ENCODE measurements at places on chromosomes 12 and 14. TPM values are rescaled to one million over a fixed set of nuclear protein-coding genes. Genes with fewer than 3 reads are reported as not detected.

- peak; percentile 36 for DNase-seq
Observed at GRCh38 chr12:111753144-111753881, 13.4 kb upstream of the ALDH2 start.

DNA sequence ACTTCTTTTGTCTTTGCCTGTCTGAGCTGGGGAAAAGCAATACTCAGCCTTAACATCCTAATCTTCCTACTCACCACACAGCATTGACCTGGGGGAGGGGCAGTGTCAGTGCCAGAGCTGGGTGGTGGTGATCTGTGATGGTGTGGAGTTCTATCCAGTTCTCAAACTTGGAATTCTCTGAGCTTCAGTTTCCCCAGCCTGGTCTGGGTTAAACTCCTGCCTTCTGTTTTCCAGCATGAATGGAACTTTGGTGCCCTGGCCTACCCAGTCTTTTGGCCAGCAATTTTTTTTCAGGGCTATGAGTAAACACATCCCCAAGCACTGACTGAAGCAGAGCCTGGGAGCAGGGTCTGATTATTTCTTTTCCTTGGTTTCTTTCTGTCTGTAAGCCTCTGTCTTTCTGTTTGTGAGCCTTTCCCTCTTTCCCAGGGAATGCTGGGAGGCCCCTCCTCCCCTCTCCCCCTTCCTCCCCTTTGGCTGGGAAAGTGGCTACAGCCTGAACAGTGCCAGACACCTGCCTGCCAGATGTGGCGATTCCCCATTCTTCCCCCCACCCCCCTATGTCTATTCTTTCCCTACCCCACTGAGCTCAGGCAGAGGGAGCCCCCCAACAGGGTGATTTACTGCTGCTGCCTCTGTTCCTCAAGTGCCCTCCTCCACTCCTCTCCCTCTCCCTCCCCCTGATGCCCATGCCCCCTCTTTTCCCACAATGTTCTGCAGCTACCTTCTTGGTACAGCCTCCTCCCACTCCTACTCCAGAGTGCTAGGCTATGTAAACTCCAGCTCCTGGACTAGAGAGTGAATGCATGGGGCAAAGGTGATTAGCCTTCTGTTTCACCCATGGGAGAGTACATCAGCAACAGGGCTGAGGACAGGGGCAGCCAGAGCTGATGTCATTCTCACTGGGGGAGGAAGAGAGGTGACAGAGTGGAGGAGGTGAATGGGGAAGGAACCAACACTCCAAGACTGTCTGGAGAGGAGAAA lies 11.1 kb downstream of the GPR84 start:
- DNase-seq = no peak

DNA sequence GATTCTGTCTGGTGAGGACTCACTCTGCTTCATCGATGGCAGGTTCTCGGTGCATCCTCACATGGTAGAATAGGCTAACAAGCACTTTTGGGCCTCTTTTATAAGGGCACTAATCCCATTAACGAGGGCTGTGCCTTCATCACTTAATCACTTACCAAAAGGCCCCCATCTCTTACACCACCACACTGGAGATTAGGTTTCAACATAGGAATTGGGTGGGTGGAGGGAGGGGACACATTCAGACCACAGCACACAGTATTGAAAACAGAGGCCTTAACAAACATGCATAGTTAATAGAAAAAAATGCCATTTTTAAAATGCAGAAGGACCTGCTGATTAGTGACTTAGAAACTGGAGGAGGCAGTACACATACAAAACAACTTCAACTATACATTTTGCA lies 61.6 kb downstream of the SPPL3 start:
- DNase-seq = no peak

GRCh38 chr12:77746096-77746495 lies 84.6 kb upstream of the NAV3 start:
- DNase-seq = no peak

DNA sequence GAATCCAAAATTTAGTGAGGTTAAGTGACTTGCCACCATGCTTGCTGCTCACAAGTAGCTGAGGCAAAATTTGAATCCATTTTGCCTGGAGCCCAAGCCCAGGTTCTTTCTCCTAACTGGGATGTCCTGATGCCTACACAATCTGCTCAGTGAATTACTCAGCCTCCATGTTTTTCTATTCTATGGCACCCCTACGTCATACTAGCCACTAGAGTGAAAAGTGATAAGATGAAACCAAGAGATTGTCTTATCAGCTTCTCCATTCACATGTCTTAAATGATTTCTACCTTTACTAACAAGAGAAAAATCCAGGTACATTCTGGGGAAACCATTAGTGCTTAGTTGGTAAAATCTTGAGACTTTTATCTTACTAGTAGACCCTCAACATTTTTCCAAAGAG lies 720.1 kb downstream of the DIO2 start:
- DNase-seq = no peak

DNA sequence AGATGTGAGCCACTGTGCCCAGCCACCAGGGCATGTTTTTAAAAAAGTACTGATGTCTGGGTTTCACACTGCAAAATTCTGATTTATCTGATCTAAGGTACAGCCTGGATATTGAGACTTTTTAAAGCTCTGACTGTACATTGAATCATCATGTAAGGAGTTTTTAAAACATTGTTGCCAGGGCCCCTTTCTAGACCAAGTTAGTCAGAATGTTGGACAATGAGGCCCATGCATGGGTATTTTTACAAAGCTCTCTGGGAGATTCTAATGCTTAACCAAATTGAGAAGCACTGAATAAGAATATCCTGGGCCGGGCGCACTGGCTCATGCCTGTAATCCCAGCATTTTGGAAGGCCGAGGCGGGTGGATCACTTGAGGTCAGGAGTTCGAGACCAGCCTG lies 16.7 kb downstream of the TMEM19 start:
- DNase-seq = no peak

DNA sequence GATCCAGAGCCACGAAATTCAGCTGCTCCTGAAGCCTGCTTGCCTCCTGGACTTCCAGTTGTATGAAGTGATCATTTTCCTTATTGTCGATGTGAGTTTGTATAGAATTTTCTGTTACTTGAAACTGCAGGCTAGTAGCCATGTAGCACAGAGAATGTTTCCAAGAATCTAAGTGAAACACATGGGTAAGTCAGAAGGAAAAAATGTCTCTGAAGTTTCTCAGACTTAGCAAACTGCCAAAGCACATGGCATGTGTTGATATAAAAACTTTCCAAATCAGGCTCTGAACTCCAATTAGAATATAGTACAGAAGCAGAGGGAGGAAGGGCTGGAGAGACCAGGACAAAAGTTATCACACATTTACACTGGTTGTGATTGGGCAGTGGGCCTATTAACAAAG lies 9.8 kb upstream of the PCNX1 start:
- peak; percentile 64 for DNase-seq

- no peak for DNase-seq
Observed at GRCh38 chr14:31785574-31785973, 224.4 kb downstream of the NUBPL start.

DNA sequence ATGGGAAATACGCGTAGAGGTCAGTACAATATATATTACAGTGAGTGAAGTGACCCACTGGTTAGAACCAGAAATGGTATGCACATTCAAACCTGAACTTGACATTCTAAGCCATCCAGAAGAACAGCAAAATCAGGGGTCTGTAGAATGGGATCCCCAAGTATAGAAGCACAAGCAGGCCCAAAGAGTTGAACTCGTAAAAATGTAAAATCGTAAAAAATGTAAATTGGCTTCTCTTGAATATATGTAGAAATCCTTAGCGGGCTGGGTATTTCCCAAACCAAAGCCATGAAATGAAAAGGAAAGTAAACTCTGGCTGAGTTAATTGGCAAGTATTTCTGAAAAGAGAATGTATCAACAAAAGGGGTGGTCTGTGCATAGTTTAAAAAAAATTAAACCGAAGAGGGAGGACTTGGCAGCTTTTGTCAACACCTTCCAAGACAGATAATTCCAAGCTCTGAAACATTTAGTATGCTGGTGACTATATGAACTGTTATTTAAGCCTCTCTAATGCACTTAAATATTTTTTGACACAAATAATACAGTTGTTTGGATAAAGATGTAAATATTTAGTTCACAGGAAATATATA lies 1505.6 kb upstream of the FLRT2 start:
- no peak for DNase-seq

GRCh38 chr12:22029491-22029890 lies 16.5 kb upstream of the CMAS start:
- DNase-seq = no peak

- no peak for DNase-seq
Observed at GRCh38 chr12:2574355-2574935, 220.3 kb upstream of the FKBP4 start.

DNA sequence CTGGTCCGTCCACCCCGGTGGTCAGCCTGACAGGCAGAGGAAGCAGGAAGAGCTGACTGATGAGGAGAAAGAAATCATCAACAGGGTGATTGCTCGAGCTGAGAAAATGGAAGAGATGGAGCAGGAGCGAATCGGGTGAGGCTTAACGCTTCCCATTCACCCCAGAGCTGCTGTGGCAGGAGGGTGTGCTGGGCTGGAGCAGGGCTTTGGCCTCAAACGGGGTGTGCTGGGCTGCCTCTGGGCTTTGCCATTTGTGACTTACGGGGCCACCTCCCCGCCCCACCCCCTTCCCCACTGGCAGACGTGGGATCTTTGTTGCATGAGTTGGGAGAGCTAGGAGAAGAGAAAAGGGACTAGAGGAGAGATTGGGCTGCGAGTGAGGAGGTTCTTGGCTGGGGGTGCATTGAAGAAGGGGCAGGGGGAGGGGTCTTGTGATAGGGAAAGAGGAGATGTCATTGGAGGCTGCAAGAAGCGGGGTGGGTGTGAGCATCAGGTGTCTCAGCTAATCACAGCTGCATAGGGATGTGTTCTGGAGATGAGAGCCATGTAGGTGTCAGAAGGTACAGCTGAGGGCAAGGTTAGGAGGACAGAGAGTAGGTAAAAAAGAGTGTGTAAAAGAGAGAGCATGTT lies 56.3 kb downstream of the RPH3A start:
- DNase-seq = no peak

GRCh38 chr14:106843951-106844483 lies 1317.6 kb downstream of the TMEM121 start:
- no peak for DNase-seq

- DNase-seq = no peak
Observed at GRCh38 chr12:15538881-15539280, 216.6 kb downstream of the PTPRO start.

DNA sequence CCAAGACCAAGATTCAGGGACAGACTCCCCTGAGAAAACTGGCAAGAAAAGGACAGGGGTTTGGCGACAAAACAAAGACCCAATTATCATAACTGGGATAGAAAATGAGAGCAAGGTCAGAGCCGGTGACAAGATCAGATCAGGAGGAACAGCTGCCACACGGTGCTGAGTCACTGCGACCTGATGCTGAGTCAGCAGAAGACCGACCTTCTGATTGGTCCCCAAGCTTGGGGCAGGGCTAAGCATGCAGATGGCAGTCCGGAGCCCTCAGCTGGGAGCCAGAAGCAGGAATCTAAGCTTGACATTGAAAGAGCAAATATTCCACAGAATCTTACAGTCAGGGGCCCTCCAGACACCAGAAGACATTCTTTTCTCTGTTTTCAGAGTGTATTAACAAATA lies 19.1 kb upstream of the ARMH4 start:
- DNase-seq = peak; percentile 22

SLCO1A2 gene
- 0.05 TPM for polyA plus RNA-seq

BEST3 gene
- polyA plus RNA-seq = 59.0 TPM

CIT gene
- polyA plus RNA-seq = 6.7 TPM

PIWIL1 gene
- polyA plus RNA-seq = 0.13 TPM

SNAPC1 gene
- polyA plus RNA-seq = 5.6 TPM

PPFIA2 gene
- 1.8 TPM for polyA plus RNA-seq

ANO4 gene
- polyA plus RNA-seq = 0.70 TPM

KRT3 gene
- not detected for polyA plus RNA-seq

KRT79 gene
- polyA plus RNA-seq = not detected

ARMH4 gene
- polyA plus RNA-seq = not detected

All from muscle of arm (tissue), 14 donors.